Posterior vena cava (tissue), 2 donors: ENCODE measurements at places on chromosomes 4 and X. TPM values are rescaled to one million over a fixed set of nuclear protein-coding genes. Genes with fewer than 3 reads are reported as not detected.
A peak's percentile ranks its signal among the peaks of the same experiment; 100 is the strongest.

DNA sequence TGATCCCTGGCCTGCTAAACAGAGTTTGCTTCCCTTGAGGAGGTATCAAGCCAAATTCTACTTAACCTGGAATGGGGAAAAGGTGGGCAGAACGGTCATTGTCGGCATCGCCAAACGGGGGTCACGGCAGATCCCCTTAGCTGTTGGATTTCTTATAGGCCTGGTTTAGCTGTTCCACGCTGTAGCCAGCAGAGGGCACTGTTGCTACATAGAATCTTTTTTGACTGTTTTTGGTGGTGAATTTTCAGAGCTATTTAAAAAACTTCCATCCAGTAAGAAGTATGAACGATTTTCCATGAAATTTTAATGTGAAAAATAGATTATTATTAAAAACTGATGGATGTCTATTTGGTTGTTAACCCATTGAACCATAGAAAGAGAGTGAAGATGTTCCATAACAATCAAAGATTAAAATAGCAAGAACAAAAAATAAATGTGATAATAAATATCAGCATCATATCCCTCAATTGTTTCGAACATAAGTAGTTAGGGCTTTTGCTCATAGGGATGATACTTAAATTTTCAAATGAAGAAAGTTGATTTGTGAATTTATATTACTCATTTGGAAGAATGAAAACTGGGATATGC lies 56.6 kb downstream of the LINC00632 start:
- DNase-seq: no peak

The ABCG2 gene
- total RNA-seq: 3.4 TPM

The ETDA gene
- total RNA-seq: not detected

The ETNPPL gene
- not detected for total RNA-seq

DNA sequence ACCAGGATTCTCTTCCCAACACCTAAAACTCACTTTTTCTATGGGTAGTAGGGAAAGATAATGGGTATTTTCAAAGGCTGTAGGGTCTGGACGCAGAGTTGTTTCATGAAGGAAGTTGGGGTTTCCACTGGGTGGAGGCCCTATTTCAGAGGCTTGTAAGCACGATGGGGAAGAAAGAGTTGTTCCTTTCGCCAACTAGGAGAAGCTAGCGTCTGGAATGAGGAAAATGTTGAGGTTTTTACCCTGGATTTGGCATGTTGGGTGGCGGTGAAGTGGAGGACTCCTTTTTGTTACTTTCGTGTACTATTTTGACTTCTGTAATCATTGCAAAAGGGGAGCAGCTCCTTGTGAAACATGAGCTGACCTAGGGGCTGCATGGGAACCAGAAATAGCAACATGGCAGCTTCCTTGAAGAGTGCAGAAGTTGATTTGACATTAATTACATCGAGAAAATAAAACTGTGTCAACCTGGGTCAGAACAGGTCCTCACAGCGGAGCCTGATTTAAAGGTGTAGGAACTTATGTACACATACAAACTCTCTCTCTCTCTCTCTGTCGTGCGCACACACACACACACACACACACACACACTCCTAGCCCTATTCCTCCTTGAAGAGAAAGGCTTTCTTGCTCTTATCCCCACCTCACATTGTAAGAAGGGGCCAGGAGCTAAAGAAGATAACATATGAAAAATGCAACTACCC lies 19.1 kb downstream of the VSIG4 start:
- DNase-seq: no peak

The PITX2 gene
- total RNA-seq: 0.19 TPM

DNA sequence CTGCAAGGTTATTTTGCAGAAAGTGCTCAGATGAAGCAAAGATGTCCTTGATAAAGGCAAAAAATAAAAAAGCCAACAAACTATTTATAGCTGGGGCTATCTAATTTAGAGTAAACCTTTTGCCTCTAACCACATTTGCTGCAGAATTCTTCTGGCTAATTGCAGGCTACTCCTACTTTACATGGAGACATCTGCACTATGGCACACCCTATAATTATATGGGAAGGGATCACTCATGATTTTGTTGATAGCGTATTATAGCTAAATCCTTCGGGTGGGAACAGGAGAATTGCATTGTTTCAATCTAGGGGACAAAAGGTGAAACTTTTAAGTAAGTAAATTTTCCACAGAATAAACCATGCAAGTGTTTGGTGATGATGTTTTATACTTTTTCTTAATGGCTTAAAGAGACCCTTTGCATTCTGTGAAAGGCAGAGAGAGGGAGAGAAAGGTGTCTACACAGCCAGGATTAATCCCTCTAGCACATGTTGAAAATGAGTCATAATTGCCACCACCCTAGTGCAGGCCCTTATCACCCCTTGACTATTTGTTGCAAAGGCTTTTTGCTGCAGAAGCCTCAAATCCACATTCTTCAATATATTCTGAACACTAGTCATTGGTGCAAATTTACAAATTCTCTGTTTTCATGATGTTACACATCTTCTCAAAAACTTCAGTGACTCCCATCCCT lies 221.3 kb upstream of the BMP3 start:
- DNase-seq: no peak

The CYLC1 gene
- not detected for total RNA-seq

- DNase-seq: peak; percentile 78
Observed at GRCh38 chr4:6109842-6110560, 90.3 kb downstream of the JAKMIP1 start.

DNA sequence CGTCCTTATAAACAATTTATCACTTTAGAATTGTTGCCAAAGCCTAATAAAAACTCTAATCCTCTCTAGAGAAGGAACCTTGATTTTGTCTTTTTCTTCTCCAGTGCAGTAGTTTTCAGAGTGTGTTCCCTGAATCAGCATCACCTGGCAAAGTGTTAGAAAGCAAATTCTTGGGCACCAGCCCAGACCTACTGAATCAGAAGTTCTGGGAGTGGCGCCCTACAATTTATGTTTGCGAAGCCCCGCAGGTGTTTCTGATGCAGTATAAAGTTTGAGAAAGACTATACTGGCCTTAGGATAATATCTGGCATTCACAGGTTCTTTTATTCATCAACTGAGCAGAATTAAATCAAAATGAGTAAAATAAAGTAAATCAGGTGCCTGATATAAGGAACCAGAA lies 645.8 kb upstream of the ATOH1 start:
- DNase-seq: no peak
